Immature natural killer cell (primary cell): ENCODE measurements at places on chromosomes 6 and 20. TPM values are rescaled to one million over a fixed set of nuclear protein-coding genes. Genes with fewer than 3 reads are reported as not detected.

DNA sequence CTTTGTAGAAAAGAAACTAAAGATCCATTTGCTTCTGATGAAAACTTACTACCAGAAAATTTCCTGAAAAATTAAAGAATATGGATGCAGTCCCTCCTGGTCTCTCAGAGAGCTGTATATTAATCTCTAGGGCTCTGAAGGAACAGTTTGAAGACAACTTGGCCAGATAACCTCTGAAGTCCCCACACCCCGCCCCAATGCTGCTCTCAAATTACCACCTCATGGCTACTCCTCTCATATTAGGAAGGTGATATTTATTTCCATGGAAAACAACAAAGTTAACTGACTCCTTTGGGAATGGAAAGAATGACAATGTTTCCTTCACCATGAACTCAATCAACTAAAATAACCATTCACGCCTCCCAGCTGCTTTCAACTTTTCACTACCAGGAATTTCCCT lies 408.4 kb upstream of the FLRT3 start:
- no peaks in the 10 kb centered on the region for H3K4me1 ChIP-seq
- DNase-seq = no peak
- no peak overlapping the region for H3K27ac ChIP-seq
- no peaks in the 10 kb centered on the region for H3K27me3 ChIP-seq
- no peaks in the 10 kb centered on the region for H3K36me3 ChIP-seq

DNA sequence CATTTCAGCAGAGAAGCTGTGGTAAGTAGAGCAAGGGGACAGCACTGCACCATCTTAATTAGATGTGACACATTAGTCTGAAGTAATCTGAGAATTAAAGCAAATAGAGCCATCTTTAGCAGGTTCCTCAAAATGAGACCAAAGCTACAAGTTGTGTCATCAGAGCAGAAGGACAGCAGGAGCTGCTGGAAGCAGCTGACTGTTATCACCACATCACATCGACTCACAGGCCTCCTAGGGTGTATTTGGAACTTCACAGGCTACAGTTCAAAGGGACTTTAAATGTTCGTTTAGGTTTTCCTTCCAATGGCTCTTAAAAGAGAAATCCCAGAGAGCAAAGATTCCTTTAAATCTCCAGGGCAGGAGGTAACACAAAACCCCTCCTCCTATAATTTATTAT lies 69.5 kb downstream of the LCA5 start:
- H3K4me3 ChIP-seq = no peak overlapping the region
- no peak overlapping the region for H3K27ac ChIP-seq
- H3K36me3 ChIP-seq = no peaks in the 10 kb centered on the region
- H3K27me3 ChIP-seq = peaks cover 2% of the 10 kb centered on the region

GRCh38 chr6:108565091-108565766 lies 4.5 kb downstream of the FOXO3 start:
- peaks cover 11% of the 10 kb centered on the region for H3K36me3 ChIP-seq
- H3K4me1 ChIP-seq = peaks cover 79% of the 10 kb centered on the region
- peaks cover 13% of the 10 kb centered on the region for H3K27me3 ChIP-seq
- peak overlapping the region; percentile 72 for H3K27ac ChIP-seq

DNA sequence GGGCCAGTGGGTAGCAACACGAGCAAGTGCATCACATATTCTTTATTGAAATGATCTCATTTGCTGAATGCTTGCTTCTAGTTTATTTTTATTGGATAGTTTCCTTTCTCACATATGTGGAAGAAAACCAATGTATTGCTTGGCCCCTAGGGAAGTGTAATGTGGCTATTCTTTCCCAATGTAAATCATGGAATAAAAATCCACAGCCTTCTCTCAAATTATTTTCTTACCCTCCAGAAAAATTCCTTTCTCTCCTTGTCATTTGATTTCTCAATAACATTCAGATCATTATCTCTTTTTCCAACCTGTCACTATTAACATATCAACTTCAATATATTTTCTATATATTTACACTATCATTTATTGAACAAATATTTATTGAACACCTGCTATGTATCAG lies 51.9 kb upstream of the PTPRK start:
- H3K4me1 ChIP-seq = no peaks in the 10 kb centered on the region
- no peaks in the 10 kb centered on the region for H3K27me3 ChIP-seq
- DNase-seq = no peak
- no peak overlapping the region for H3K27ac ChIP-seq
- H3K36me3 ChIP-seq = no peaks in the 10 kb centered on the region

DNA sequence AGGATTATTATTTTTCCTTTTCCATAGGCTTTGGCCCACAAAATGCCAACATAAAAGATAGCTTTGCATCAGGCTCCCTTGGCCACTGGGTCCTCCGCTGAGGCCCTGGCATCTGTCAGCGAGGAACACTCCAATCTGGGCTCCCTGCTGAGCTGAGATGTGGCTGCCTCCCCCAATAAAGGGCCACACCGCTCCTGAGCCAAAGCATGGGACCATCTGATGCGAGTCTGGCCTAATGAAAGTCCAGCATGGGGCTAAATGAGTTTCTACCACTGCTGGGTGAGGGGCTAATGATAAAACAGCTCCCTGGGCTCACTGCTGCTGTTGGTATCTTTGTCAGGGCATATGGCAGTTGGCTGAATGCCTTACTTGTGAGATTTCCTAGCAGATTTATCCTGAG lies 817.5 kb upstream of the SLC35B3 start:
- H3K27me3 ChIP-seq = no peaks in the 10 kb centered on the region
- no peaks in the 10 kb centered on the region for H3K36me3 ChIP-seq
- no peak overlapping the region for H3K27ac ChIP-seq
- no peak overlapping the region for H3K4me3 ChIP-seq
- DNase-seq = no peak
- H3K4me1 ChIP-seq = no peaks in the 10 kb centered on the region

DNA sequence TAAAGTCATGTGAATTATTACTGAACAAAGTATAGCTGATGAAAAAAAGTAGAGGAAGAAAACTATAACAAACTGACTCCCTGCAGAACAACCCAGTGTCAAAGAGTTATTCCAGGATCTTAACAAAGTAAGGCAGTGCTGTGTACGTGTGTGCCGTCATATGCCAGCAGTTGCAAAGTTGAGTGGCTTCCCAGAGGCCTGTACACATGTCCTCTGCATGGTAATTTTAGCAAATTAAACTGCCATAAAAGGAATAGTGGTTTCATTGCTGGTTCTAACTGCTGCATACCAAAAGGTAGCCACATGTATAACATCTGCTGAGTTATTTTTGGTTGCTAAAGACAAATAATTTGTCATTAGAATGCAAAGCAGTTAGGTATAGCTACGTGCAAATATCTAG lies 44.8 kb downstream of the RIPOR2 start:
- H3K4me3 ChIP-seq = peak overlapping the region; percentile 62
- peak overlapping the region; percentile 67 for H3K27ac ChIP-seq
- peaks cover 12% of the 10 kb centered on the region for H3K36me3 ChIP-seq

NNAT gene
- polyA plus RNA-seq = not detected

DNA sequence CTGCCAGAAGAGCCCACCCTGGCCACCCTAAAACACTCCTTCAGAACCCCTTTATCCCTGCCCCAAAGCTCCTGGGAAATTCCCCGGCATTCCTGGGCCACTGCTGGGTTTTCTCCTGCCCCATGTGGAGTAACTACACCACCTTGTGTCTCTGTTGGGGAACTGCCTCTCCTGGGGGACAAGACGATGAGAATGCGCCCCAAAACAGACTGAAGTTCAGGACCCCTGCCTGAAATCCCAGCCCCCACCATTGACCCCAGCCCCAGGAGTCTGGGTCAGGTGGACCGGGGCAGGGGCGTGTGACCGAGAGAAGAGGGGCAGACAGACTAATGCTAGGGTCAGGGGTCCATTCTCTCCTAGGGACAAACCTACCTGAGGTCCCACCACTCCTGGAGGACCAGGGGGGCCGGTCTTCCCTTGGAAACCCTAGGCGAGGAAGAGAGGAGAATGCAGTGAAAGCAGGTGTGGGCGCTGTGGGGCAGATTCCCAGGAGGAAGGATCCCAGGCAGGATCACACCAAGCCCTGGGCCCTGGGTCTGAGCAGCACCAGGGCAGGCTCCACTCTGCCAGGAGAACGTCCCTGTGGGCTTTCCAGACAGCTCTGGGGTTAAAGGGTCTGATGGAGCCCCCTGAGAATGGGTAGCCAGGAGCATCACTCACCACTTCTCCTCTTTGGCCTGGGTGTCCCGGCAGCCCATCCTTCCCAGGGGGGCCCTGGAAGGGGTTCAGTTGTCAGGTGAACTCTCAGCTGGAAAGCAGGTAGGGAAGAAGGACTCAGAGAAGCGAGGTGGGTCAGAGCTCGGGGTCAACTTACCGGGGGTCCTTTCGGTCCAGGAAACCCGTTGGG lies 19.4 kb downstream of the COL11A2 start:
- peaks cover 3% of the 10 kb centered on the region for H3K27me3 ChIP-seq
- no peak overlapping the region for H3K27ac ChIP-seq
- no peaks in the 10 kb centered on the region for H3K4me1 ChIP-seq
- H3K4me3 ChIP-seq = no peak overlapping the region
- DNase-seq = no peak

OPRM1 gene
- not detected for polyA plus RNA-seq

DNA sequence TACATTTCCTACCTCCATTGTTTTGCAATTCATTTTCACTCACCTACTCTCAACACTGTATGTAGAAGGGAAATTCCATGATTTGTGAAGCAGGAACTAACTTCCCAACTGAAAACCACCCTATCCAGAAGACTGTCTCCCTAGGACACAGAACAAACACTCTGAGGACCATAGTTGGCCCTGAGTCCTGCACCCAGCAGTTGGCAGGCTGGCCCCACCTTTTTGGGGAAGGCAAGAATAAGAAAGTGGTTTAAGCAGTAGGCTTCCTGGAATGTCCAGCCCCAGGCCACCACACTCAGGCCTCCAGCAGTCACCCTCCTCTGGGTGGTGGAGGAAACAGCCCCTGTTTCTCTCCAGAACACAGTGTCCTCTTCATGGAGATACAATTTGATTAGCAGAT lies 258.8 kb downstream of the ARHGAP18 start:
- no peak overlapping the region for H3K4me3 ChIP-seq
- H3K27me3 ChIP-seq = peaks cover 1% of the 10 kb centered on the region
- H3K36me3 ChIP-seq = peaks cover 13% of the 10 kb centered on the region
- DNase-seq = no peak
- peaks cover 24% of the 10 kb centered on the region for H3K4me1 ChIP-seq

SERINC1 gene
- polyA plus RNA-seq = 131 TPM

OR2H1 gene
- polyA plus RNA-seq = not detected

DNA sequence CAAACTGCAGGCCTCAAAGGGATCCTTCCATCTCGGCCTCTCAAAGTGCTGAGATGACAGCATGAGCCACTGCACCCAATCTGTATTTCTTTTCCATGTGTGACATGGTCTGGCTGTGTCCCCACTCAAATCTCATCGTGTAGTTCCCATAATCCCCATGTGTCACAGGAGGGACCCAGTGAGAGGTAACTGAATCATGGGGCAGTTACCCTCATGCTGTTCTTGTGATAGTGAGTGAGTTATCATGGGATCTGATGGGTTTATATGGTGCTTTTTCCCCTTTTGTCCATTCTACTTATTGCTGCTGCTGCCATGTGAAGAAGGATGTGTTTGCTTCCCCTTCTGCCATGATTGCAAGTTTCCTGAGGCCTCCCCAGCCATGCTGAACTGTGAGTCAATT lies 10.3 kb upstream of the BRPF3 start:
- no peak overlapping the region for H3K4me3 ChIP-seq
- H3K36me3 ChIP-seq = no peaks in the 10 kb centered on the region
- no peak overlapping the region for H3K27ac ChIP-seq
- peaks cover 2% of the 10 kb centered on the region for H3K27me3 ChIP-seq

MOCS1 gene
- 0.59 TPM for polyA plus RNA-seq

DNA sequence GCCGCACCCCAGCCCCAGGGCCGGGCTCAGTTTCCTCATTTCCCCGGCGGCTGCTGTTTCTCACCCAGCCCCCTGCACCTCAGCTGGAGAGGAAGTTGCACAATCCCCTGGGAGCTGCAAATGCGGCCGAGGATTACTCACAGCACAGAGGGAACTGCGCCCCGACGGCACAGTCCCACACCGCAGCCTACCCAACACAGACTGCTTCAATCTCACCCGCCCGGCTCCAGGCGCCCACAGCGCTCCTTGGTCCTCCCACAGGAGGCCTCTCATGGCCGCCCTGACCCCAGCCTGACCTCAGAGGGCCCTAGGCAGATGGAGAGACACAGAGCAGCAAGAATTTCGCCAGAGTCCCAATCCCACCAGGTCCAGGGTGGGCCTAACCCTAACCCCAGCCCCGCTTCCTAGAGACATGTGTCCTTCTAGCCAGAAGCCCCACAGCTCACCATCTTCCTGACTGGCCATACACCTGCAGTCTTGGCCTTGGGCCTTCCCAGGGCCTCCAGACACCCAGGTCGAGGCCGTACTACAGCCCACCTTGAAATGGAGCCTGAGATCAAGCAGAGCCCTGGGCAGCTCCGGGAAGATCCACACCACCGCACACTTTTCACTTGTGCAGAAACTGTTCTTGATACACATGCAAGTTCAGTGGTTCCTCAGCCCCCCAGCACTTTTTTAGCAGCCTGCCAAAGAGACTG lies 11.7 kb downstream of the TFEB start:
- H3K27ac ChIP-seq = peak overlapping the region; percentile 92
- peaks cover 93% of the 10 kb centered on the region for H3K4me1 ChIP-seq
- peak; percentile 64 for DNase-seq
- H3K27me3 ChIP-seq = peaks cover 15% of the 10 kb centered on the region
- no peaks in the 10 kb centered on the region for H3K36me3 ChIP-seq

- peaks cover 21% of the 10 kb centered on the region for H3K4me1 ChIP-seq
- no peaks in the 10 kb centered on the region for H3K27me3 ChIP-seq
- no peak overlapping the region for H3K27ac ChIP-seq
These were observed 441.3 kb downstream of the CDC5L start for GRCh38 chr6:44828780-44829179.

FOXO3 gene
- polyA plus RNA-seq = 36.4 TPM

GRCh38 chr6:56223995-56224394 lies 23.4 kb downstream of the COL21A1 start:
- H3K4me3 ChIP-seq = no peak overlapping the region
- no peak for DNase-seq
- H3K27me3 ChIP-seq = no peaks in the 10 kb centered on the region
- H3K36me3 ChIP-seq = no peaks in the 10 kb centered on the region
- no peak overlapping the region for H3K27ac ChIP-seq

DNA sequence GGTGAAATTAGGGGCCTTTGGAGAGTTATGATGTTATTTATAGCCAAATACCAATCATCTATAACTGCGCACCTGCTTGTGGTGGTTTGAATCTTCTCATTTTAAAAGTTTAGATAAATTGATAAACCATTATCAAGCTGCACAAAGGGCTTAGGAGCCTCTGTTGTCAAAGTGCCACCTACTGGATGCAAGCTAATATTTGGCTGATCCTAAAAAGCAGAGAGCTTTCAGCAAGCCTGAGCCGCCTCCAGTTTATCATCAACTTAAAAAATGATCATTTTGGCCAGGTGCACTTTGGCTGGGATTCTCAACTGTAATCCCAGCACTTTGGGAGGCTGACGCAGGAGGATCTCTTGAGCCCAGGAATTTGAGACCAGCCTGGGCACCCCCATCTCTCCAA lies 58.5 kb upstream of the ATXN1 start:
- H3K4me1 ChIP-seq = no peaks in the 10 kb centered on the region
- no peak overlapping the region for H3K27ac ChIP-seq
- no peak for DNase-seq
- H3K27me3 ChIP-seq = peaks cover 2% of the 10 kb centered on the region
- H3K36me3 ChIP-seq = no peaks in the 10 kb centered on the region
